ENCODE measurements at places on chromosomes 13 and 19.
A peak's percentile ranks its signal among the peaks of the same experiment; 100 is the strongest.

- no peak for DNase-seq
Observed at GRCh38 chr19:39021063-39021462, 11.3 kb downstream of the FBXO27 start.

- DNase-seq, result no peak
Observed at GRCh38 chr19:6273701-6274601, 5.8 kb downstream of the MLLT1 start.

DNA sequence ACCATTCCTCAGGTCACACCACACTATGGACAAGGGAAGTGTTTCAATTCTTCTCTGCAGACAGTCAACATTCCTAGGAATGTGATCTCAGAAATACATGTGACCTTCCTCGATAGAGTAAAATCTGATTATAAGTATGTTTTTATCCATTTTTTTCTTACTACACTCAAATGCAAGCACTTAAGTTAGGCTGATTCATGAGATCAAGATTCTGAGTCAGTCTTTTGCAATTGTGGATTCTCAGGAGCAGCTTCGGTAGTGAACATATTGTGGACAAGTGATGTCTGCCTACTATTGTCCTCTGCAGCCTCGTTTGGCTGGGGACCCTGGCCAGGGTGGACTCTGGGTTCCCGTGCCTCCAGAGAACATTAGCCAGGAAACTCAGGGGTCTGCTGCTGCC lies 3.2 kb downstream of the SERPINE3 start:
- DNase-seq, result no peak

- no peak for DNase-seq
Observed at GRCh38 chr19:45500918-45501729, 2.9 kb downstream of the PPM1N start.

- peak; percentile 64 for DNase-seq
Observed at GRCh38 chr19:48635966-48636858, 967 bp downstream of the DBP start.

- no peak for DNase-seq
Observed at GRCh38 chr13:62084728-62085127, 669.1 kb upstream of the PCDH20 start.

- DNase-seq, result no peak
Observed at GRCh38 chr13:73244467-73244866, 185.7 kb downstream of the KLF5 start.

DNA sequence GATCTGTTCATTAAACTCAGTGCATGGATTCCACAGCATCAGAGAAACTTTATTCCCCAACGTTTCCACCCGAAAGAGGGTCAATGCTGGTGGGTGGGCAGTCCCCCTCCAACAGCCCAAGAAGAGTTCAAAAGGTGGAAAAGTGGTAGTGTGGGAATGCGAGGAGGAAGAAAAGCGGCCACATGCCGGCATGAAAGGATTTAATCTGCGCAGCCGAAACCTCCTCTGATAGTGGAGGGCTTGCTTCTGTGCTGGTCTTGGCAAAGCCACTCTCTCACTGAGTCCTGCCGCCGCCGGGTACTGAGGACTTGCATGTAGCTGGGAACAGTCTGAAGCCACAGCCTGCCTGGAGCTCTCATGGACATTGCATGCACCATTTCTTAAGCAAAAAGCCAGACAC lies 136.2 kb upstream of the ZNF536 start:
- DNase-seq, result no peak

DNA sequence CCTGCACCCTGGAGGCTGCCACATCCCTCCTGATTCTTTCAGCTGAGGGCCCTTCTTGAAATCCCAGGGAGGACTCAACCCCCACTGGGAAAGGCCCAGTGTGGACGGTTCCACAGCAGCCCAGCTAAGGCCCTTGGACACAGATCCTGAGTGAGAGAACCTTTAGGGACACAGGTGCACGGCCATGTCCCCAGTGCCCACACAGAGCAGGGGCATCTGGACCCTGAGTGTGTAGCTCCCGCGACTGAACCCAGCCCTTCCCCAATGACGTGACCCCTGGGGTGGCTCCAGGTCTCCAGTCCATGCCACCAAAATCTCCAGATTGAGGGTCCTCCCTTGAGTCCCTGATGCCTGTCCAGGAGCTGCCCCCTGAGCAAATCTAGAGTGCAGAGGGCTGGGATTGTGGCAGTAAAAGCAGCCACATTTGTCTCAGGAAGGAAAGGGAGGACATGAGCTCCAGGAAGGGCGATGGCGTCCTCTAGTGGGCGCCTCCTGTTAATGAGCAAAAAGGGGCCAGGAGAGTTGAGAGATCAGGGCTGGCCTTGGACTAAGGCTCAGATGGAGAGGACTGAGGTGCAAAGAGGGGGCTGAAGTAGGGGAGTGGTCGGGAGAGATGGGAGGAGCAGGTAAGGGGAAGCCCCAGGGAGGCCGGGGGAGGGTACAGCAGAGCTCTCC lies 6.9 kb upstream of the CEACAM5 start:
- DNase-seq, result peak; percentile 21

DNA sequence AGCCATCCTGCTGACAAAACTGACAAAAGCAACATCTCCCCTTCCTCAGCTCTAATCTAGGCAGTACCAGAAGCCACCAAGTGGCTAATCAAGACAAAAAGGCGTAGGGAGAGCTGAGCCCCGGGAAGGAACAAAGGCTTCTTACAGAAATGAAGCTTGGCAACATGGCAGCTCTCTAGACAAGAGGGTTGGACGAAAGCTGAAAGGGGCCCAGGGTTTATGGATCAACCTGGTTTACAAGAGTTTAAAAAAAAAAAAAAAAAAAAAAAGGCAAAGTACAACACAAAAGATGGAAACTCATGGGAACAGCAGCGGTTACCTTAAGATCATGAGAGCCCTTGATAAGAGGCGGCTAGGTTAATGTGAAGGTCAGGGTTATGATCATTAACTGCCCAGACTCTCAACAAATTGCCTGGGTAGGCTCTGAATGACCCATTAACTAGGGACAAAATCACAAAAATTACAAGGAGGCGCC lies 14.0 kb downstream of the ZC3H4 start:
- no peak for DNase-seq

- no peak for DNase-seq
Observed at GRCh38 chr13:41648314-41648935, 191.1 kb downstream of the RGCC start.

GRCh38 chr19:11663181-11663591 lies 65.9 kb downstream of the ZNF627 start:
- DNase-seq, result no peak

- no peak for DNase-seq
Observed at GRCh38 chr13:82758044-82758443, 1124.2 kb downstream of the SLITRK1 start.

- DNase-seq, result no peak
Observed at GRCh38 chr19:18886972-18887371, 9.0 kb downstream of the CERS1 start.

- peak; percentile 59 for DNase-seq
Observed at GRCh38 chr13:87671031-87671752, at the start of gene SLITRK5. SLITRK5 (plus strand) TSS chr13:87671371; CDS start chr13:87675389, 4,018 bp downstream.

- no peak for DNase-seq
Observed at GRCh38 chr13:31175847-31176532, 14.3 kb upstream of the HSPH1 start.

DNA sequence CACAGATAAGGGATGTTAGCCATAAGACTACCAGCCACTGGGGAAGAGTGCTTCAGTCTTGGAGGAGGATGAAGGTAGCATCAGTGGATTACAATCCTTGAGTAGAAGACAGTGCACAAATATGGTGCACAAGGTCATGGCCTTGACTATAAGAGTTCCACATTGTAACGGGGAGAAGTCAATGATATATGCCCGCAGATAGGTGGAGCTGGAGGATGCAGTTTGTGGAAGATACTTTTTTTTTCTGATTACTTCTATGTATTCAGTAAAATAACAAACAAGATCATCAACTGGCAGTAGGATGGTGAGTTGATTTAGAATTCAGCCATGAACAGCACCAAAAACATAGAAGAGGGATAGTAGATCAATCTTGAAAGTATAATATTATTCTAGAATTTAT lies 926.8 kb upstream of the MIR17HG start:
- no peak for DNase-seq

DNA sequence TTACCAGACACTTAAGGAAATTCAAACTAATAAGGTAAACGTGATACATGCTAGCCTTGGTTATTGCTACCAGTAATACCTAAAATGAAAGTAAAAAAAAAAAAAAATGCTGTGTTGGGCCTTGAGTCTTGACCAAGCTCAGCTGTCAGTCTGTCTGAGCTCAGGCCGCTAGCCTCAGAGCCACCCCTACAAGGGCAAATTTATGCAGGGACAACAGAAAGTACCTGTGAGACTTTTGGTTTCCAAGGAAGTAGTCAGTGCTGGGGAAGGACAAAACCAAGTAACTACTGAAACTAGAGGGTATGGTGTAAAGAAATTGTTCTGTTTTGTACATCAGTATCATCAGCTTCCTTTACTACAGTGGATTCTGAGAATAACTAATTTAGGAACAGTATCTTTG lies 134.3 kb upstream of the SLITRK5 start:
- no peak for DNase-seq

DNA sequence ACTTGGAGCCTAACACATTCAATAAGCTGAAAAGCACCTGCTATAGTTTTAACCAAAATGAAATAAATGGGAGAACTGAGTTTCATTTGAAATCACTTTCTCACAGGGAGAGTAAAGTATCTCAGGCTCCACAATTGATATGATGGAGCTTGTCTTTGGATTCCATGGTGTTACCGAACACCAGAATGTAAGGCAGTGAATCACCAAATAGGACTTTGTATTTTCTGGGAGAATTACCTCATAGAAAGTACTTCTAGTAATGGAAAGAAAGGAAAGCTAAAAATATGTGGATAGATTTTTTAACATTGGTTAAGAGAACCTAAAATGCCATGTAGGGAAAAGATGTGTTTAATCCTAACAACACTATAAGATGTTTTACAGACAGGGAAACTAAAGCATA lies 123.6 kb downstream of the NALCN start:
- DNase-seq, result no peak

DNA sequence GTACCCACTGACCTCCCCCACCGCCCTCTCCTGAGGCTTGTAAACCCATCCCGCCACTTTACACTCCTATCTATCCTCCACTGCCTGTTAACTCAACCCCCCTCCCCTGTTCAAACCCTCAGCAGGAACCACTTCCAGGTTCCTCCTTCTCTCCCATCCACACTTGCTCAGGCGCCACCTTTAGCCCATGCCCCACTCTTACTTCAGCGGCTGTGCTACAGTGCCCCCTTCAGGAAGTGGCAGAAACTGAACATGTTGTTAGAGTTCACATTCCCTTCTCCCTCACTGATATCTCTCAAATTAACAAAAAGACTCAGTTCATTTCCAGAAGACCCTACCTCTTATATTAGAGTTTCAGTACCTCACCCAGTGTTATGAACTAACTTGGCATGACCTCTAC lies 49.4 kb downstream of the ZNF91 start:
- no peak for DNase-seq

DNA sequence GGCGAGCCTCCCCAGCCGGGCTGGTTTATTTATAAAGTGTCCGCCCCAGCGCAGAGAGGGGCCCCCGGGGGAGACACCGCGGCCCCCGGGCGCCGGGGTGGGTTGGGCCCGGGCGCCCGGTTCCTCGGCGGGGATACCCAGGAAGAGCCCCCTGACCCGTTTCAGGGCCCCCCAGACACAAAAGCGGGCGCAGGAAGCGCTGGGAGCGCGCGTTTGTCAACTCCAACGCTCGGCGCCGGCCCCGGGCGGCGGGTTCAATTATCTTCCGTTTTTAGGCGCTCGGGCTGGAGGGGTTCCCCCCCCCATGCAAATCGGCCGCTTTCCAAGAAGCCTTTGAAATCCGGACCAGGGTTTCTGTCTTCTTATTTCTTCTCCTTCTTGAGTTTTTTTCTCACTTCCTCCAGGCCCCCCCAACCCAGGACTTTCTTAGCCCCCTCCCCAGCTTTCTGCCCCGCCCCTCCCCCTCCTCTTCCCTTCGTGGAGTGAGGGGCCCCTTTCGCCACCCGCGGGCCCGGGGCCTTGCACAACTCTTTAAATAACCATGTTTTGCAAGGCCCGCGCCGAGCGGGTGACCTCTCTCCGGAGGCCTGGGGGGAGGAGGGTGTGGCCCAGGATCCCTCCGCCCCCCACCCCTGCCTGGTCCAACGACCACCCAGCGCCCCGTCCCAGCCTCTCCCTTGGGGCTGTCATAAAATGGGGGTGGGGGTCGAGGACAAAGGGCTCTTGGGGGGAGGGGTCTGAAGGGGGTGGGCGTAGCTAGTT lies 935 bp downstream of the ARID3A start:
- DNase-seq, result peak; percentile 68

DNA sequence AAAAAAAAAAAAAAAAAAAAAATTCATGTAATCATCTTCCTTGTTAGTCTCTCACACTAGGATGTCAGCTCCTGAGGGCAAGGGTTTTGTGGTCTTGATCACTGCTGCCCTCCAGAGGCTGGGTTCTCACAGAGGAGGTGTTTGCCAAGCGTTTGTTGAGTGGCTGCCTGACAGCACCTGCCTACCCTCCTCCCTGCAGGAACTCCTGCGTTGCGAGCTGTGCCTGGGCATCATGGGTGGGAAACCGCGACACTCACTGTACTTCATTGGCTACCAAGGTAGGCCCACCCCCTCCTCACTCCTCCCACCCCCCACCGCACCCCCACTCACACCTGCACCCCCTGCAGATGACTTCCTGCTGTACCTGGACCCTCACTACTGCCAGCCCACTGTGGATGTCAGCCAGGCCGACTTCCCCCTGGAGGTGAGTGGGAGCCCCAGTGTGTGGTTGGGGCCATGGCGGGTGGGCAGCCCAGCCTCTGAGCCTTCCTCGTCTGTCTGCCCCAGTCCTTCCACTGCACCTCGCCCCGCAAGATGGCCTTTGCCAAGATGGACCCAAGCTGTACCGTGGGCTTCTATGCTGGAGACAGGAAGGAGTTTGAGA lies 8.1 kb downstream of the ATG4D start:
- peak; percentile 69 for DNase-seq

DNA sequence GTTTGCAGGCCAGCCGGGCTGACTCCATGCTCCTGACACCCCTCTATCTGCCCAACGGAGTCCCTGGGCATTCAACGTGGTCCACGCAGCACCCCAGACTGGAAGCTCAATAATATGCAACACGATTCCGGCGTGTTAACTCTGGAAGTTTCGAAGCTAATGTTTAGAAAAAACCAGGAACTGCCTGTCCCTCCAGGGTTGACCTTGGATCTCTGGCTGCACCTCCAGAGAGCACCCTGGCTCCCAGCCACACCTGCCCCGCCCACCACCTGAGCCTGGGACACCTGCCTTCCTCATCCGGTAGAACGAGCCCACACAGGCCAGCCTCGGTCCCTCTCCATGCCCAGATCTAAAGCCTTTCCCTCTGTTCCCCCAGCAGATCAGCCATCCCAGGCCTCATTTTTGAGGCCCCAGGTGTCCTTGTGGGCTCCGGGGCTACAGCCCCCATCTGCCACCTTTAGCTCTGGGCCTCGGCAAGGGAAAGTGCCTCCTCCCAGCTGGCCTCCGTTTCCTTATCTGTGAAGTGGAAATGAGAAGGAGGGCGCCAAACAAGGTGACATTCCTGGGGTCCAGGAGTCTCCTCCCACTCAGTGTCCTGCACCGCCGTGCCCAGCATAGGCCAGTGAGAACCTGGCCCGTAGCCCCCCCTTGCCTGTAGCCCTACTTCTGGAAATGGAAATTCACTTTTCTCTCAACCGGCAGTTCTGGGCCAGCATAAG lies 38.7 kb downstream of the KLF2 start:
- no peak for DNase-seq

GRCh38 chr19:11180346-11180745 lies 17.0 kb downstream of the KANK2 start:
- no peak for DNase-seq

GRCh38 chr19:2027361-2027760 lies 11.8 kb upstream of the BTBD2 start:
- no peak for DNase-seq

All from activated naive CD4-positive, alpha-beta T cell treated with anti-CD3 and anti-CD28 coated beads, Interleukin-2, amount 10 ng/mL, durations not matched to agents 7 days and 5 days (primary cell).